ENCODE measurements at places on chromosomes 3 and 15.

DNA sequence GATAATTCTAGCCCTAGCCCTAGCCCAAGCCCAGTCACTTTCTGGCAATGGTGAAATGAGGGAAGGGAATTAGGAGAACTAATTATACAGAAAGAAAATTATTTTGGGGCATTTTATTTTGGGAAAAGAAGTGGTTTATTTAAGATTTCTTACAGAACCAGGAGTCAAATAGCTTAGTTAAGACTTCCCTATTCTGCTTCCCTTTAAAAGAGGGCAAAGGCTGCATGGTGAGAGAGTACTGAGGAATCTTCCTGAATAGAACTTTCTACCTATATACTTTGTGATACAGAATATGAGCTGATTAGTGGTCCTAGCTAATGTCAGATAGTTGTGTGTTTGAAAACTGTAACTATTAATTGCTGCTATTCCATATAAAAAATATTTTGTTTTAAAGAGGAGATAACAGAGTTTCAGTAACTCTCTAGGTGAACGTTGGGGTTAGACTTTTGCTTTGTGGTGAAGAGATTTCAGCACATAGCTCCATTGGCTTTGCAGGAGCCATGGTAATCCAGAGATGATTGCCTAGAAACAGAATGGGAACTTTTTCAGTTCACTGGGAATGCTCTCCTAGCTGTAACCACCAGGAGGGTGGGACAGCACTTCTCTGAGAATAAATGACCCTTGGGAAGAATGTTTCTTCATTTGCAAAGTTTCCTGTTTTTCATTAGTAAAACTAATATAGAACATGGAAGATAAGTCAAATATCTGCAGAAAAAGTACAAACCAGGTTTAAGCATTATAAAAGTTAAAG, 5.3 kb upstream of the GCSAM start:
- DNase-seq: no peak

DNA sequence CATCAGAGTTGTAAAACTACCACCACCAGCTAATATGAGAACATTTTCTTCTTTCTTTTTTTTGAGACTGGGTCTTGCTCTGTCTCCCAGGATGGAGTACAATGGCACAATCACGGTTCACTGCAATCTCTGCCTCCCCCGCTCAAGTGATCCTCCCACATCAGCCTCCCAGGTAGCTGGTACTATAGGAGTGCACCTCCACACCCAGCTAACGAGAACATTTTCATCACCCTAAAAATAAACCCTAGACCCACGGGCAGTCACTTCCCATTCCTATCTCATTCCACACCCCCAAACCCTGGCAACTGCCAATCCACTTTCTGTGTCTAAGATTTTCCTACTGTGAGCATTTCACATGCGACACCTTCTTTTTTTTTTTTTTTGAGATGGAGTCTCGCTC, 130.9 kb downstream of the ATP10A start:
- DNase-seq: no peak

DNA sequence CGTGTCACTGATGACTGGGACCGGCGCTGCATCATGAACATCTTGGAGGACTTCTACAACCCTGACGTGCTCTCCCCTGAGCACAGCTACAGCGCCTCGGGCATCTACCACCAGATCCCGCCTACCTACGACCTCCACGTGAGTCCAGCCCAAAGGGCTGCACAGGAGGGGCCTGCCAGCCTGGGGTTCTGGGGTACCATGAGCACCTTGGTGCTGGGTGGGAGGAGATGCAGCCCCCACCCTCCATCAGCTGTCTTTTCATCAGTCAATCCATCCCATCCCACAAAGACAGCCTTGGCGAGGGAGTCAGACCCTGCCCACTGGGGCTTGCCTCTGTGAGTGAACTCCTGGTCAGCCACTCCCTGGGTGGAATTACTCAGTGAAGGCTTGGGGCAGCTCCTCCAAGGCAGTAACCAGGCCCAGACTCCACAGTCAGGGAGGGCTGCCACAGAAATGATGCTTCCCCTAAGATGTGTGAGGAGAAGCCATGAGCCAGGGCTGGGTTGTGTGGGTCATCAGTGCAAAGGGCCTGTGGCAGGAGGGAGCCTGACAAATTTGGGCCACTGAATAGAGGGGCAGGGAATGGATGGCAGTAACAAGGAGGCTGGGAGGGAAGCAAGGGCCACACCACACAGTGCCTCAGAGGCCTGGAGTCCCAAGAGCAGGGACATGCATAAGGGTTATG, 47.9 kb downstream of the SEMA3G start:
- no peak for DNase-seq

GRCh38 chr15:65789759-65790425, 2.2 kb downstream of the DENND4A start:
- DNase-seq: no peak

GRCh38 chr3:13347390-13347950, 72.7 kb downstream of the NUP210 start:
- no peak for DNase-seq

GRCh38 chr15:59995568-59996297, 8.4 kb upstream of the FOXB1 start:
- no peak for DNase-seq

GRCh38 chr3:143224716-143225115, 105.1 kb downstream of the CHST2 start:
- no peak for DNase-seq

- peak; percentile 9 for DNase-seq
Measured at GRCh38 chr3:66483409-66483906, 17.4 kb downstream of the LRIG1 start.

DNA sequence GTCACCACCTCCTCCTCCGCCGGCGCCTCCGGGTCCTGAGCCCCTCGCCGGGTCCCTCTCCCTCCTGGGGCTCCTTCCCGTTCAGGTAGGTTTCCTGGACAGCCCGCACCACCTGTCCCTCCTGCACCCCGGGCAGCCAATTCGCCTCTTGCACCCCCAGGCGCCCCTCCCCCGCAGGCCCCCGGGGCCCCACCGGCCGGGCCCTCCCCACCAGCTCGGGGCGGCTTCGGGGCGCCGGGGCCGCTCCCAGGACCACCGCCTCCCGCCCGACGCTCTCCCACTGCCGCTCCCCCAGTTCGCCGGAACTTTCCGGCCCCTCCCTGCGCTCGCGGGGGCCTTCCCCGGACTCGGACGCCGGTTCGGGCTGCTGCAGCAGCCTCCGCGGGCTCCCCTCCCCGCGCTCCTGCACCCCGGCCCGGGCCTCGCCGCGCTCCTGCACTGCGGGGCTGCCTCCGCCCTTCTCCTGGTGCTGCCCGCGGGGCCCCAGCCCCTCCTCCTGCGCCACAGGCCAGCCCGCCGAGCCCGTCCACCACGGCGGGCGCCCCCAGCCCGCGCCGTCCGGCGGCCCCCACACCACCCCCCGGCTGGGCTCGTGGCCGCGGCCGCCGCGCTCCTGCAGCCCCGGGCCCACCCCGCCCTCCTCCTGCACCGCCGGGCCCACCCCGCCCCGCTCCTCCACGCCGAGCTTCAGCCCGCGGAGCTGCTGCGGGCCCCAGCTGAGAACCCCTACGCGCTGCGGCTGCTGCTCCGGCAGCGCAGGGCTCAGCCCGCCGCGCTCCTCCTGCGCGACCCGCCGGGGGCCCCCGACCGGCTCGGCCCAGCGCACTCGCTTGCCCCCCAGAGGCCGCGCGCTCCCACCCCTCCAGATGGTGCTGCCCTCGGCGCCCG, 587 bp upstream of the TNK2 start:
- DNase-seq: peak; percentile 25

DNA sequence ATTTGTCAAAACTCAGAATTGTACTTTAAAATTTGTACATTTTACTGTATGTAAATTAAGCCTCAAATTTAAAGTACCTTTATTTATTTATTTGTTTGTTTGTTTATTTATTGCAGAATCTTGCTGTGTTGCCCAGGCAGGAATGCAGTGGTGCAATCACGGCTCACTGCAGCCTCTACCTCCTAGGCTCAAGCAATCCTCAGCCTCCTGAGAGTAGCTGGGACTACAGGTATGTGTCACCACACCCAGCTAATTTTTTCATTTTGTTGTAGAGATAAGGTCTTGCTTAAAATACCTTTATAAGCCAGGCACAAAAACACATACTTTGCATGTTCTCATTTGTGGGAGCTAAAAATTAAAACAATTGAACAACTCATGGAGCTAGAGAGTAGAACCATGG, 37.4 kb downstream of the CHST14 start:
- no peak for DNase-seq

Data from T-helper 17 cell (primary cell).